ENCODE measurements at places on chromosomes 4 and X. TPM values are rescaled to one million over a fixed set of nuclear protein-coding genes. Genes with fewer than 3 reads are reported as not detected.

- DNase-seq, result peak; percentile 63
Measured at GRCh38 chr4:158161551-158162354, 11.1 kb downstream of the GASK1B start.

DNA sequence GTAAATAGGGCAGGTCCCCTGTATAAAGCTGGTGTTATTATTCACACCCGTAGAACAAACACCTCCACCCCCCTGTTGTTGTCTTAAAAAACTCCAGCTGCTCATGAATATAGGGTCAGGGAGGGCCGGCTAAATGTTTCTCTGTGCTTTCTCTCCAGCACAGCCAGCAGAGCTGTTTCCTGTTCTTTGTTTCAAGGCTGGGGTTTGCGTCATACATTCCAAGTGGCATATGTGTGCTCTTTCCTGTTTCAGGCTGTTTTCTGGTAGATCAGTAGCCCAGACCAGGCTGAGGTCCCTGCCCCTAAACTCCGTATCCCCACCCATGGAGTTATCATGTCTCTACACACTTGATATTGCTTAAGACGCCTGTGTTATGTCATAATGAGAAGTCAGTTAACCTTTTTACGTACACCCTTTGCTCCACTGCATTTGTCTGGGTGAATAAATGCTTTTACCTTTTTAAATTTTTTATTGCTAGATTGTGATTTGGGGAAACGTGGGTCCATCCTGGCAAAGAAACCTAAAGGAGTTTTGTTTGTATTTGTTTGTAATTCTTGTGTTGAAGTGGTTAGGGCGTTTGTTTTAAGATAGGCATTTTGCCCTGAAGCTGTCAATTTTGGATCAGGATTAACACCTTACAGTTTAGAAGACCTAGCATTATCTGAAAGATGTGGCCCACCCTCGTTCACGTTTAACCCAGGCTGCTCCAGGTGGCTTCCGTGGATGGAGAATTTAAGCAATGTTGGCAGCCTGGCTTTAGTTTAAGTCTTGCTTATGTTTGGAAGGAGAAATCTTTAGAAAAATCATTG is 3.3 kb downstream of the KLF3 start:
- peak; percentile 88 for DNase-seq

- DNase-seq, result no peak
Measured at GRCh38 chr4:101604976-101605375, 185.6 kb upstream of the BANK1 start.

DNA sequence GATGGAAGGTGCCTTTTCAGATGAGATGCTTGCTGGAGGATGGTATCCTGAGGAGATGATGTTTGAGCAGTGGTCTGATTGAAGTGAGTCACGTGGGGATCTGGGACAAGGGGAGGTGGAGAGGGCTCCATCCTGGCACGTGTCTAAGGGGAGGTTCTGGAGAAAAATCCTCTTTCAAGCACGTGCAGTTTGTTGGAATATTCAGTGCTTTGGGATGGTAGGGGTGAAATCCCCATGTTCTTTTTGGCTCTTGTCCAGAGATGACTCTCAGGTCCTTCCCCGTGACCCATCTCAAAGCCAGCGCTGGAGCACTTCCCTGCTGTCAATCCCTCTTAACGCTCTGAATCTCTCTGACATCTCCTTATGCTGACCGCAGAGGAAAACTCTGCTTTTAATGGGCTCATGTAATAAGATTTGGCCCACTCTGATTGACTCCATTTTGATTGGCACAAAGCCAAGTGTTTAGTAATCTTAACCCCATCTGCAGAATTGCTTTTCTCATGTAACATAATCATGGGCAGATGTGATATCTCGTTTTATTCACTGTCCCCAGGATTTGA is 10.8 kb upstream of the KLKB1 start:
- no peak for DNase-seq

DNA sequence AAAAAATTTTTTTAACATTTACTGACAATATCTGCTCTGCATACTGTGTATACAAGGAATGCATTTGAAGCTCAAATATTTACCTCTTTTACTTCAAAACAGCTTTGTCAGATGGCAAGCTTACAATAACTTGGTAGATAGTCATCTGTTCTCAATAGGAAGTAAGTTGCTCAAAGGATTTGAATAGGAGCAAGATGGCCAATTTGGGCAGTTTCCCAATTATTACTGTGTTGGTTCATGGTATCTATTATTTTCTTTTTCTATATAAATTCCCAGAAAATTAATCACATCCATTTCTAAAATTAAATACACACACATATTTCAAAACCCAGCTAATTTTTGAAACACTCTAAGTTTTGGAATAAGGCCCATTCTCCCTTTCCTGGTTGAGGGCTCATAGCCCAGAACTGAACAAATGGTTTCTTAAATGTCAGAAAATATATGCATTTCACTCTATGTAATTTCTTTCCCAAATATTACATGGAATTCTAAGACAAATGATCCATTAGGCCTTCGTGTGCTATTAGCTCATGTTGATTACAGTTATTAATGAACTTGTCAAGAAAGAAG is 60.2 kb upstream of the BLTP1 start:
- DNase-seq, result no peak

DNA sequence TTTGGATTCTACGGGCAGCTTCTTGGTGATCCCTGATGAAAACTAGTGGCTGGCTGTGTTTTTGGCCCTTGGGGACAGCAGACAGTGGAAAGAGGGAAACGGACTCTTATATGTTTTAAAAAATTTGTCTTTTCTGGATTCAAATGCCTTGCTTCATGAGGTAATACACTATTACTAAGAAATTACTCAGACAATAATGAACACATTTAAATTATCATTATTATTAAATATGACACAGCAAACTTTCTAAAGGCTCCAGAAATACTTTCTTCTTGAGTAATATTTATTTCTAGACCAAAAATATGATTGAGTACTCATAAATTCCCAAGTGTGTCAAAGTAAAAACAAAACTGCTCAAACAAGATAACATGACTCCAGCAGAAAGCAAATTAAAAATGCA is 520.7 kb upstream of the AADAT start:
- no peak for DNase-seq

Gene TMPRSS11A
- total RNA-seq, result not detected

- DNase-seq, result peak; percentile 7
Measured at GRCh38 chr4:26319949-26320537, 771 bp upstream of the RBPJ start.

GRCh38 chrX:33385546-33385945 is 174.2 kb upstream of the DMD start:
- DNase-seq, result no peak

Gene SYNPO2
- 0.93 TPM for total RNA-seq

GRCh38 chr4:26263165-26263564 is 57.6 kb upstream of the RBPJ start:
- DNase-seq, result peak; percentile 66

Gene GAGE1
- total RNA-seq, result 0.17 TPM
